ENCODE measurements at places on chromosomes 12 and 14.

DNA sequence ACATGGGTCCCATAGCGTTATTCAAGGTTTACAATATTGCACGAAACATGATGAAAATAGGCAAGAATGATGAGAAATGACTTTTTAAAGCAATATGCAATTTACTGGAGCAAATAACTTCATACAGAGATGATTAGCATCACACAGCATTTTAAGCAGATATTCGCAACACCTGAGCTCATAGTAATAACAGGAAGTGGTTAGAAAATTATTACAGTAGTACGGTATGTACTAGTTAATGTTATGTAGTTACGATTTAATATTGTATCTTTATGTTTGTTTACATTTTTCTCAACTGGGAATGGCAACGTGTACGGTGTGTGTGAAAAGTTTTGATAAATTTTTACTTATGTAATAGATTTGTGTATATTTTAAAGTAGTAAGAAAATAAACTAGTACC, 102.6 kb downstream of the OSBPL8 start:
- DNase-seq: no peak

DNA sequence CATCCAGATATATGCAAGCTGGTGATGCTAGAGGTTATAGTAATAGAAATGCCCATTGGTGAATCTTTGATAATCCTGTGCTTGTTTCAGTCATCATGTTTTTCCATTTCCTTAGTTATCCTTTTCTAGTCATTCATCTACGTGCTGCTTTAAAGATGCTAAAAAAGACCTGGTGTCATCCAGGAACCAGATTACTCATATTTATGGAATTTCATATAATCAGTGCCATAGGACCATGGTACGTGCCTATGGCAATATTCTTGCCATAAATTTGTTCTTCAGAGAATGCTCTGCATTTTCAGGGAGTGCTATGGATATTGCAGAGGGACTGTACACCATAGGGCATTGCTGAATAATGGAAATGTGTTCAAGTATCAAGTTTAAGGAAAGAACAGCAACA, 267.3 kb downstream of the AKAP6 start:
- DNase-seq: no peak

GRCh38 chr12:91219511-91219910, 36.9 kb upstream of the DCN start:
- DNase-seq: no peak

GRCh38 chr12:124661341-124661740, 93.9 kb upstream of the NCOR2 start:
- DNase-seq: no peak

- no peak for DNase-seq
Measured at GRCh38 chr12:100185361-100185894, 15.2 kb upstream of the ACTR6 start.

DNA sequence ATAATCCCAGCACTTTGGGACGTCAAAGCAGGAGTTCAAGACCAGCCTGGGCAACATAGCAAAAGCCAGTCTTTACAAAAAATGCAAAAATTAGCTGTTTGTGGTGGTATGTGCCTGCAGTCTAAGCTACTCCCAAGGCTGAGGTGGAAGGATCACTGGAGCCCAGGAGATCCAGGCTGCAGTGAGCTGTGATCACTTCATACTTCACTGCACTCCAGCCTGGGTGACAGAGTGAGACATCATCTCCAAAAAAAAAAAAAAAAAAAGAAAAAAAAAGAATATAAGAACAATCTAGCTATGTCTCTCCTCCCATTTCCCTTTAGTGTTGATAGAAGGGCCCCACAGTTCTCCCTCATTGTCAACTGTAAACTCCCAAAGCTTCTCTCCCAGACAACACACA, 3.5 kb upstream of the BCAT1 start:
- no peak for DNase-seq

GRCh38 chr12:123607756-123608155, 5.9 kb downstream of the DDX55 start:
- DNase-seq: no peak

DNA sequence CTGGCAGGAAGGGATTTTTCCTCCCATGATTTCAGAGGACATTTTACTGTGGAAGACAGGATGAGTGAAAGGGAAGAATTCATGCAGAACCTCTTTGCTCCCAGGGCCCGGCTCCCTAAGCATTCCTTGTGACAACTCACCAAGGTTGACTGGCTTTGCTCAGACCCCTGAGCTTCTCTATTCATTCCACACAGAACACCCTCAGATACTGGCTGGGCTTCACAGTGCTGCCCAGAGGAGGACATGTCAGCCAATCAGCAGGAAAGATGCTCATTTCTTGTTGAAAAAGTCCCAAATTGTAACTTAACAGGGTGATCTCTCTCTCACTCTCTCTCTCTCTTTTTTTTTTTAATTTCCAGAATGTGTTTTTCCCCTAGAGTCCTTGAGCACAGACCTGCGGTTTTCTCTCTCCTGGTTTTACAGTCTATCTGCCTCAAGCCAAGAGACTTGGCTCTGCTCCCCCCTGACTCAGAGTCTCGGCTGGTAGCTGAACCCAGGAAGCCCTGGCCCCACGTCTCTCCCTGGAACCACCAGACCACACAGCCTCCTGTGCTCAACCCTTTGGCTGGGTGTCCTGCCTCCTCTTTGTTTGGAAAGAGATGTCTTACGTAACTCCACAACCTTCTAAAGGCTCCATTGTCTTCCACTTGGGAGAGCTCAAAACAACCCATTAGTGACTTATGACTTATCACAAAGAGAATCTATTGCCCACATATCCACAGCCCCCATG, 43.9 kb downstream of the SSPN start:
- DNase-seq: no peak
